ENCODE measurements at places on chromosomes 3 and 15. TPM values are rescaled to one million over a fixed set of nuclear protein-coding genes. Genes with fewer than 3 reads are reported as not detected.

- H3K4me1 ChIP-seq, result peaks cover 5% of the 10 kb centered on the region
- no peak for DNase-seq
- H3K4me3 ChIP-seq, result no peak overlapping the region
- H3K27ac ChIP-seq, result no peak overlapping the region
Measured at GRCh38 chr3:71718072-71718471, 7.1 kb downstream of the EIF4E3 start.

The C3orf33 gene
- total RNA-seq, result 6.3 TPM

The OGG1 gene
- total RNA-seq, result 38.8 TPM

DNA sequence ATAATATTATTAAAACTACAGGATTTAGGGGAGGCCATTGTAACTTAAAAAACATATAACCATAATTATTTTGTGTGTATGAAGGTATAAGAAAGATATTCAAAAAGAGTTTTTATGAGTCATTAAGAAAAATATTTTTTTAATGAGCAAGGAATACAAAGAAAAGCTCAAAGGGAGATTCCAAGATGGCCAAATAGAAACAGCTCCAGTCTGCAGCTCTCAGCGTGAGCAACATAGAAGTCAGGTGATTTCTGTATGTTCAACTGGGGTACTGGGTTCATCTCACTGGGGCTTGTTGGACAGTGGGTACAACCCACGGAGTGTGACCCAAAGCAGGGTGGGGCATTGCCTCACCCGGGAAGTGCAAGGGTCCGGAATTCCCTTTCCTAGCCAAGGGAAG lies 336.1 kb downstream of the TBL1XR1 start:
- no peak overlapping the region for H3K27ac ChIP-seq
- H3K4me1 ChIP-seq, result no peaks in the 10 kb centered on the region
- no peak overlapping the region for H3K4me3 ChIP-seq
- no peaks in the 10 kb centered on the region for H3K36me3 ChIP-seq
- DNase-seq, result no peak
- H3K27me3 ChIP-seq, result no peaks in the 10 kb centered on the region

The XXYLT1 gene
- total RNA-seq, result 10.2 TPM

Data from ovary (tissue), 10 donors.